Germinal center (tissue), 1 donor: ENCODE measurements at places on chromosomes 5 and 9.

DNA sequence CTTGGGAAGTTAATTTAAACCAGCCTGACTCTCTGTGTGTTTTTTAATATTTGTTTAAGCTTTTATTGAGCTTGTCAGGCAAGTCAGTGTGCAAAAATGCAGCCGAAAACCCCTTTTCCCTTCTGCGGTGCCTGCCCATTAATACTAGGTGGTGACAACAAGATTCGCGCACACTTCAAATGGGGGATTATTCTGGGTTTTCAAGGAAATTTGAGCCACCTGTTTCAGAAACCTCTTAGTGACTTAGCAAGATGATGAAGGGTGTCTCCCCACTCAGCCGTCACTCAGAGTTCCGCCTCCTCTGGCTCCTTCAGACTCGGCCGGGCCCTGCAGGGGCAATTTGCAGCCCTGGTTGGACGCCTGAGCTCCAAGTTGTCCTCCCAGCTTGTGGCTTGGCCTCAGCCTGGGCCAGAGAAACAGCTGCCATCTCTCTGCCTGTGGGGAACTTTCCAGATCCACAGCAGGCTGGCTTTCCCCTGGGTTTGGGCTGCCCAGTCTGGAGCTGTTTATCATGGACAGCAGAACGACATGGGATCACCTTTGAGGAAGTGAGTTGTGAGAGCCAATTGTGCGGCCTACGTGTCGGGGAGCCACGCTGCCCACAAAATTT, 75.9 kb downstream of the SPRY4 start:
- DNase-seq: no peak

GRCh38 chr9:20033511-20033910, 244.7 kb upstream of the SLC24A2 start:
- DNase-seq: no peak

DNA sequence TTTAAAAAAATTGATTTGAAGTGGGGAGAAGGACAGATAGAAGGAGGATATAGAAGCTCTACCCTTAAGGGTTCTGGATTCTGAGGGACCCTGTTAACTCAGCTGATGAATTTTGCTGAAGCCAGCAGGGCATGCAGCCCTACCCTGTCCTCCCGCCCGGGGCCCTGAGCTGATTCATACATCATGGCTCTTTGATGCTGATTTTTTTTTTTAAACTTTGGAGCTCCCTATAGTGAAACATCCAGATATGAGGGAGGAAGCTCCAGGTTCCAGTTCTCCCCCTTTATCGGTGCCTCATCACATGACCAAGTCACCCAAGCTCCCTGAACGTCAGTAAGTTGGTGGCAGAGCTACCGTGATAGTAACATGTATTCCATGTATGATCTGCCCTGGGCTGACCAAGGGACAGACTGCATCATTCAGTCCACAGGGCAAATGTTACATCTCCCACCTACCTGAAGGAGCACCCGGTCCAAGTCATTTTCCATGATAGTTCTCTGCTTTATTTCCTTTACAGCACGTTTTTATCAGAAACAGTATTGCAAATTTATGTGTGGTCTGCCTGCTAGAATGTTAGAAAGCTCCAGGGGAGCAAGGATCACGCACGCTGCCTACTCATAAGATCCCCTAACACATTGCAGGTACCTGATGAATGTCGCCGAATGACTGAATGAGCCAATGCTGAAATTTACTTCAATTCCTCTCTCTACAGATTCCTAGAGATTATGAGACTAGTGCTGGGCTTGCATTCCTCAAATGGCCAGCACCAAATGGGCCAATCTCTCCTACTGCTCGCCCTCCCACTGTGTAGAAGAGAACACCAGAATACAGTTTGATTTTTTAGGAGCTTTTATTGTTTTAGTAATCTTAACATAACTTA, 25.9 kb downstream of the SPARC start:
- DNase-seq: no peak

GRCh38 chr5:173676375-173676774, 59.9 kb upstream of the BOD1 start:
- no peak for DNase-seq

GRCh38 chr9:110257097-110257841, 962 bp upstream of the TXN start:
- no peak for DNase-seq

DNA sequence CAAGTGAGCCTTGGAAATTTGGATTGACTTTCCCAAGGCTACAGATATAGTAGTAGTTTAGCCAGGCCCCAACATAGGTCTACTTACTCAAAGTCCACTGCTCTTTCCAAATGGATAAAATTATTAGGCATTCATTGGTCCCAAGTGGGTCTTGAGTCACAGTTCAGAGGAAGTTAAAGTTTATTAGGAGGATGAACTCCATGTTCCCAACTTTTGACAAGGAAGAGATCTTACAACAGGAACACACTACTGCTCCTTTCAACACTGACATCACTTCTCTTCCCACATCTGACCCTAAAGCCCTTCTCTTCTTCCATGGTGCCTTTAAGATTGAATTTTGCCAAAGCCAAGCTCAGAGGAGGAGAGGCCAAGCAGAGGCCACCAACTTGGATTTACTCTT, 234.5 kb upstream of the TRIM32 start:
- no peak for DNase-seq

- no peak for DNase-seq
These were observed 31.1 kb upstream of the FRMD3 start for GRCh38 chr9:83569326-83569725.

DNA sequence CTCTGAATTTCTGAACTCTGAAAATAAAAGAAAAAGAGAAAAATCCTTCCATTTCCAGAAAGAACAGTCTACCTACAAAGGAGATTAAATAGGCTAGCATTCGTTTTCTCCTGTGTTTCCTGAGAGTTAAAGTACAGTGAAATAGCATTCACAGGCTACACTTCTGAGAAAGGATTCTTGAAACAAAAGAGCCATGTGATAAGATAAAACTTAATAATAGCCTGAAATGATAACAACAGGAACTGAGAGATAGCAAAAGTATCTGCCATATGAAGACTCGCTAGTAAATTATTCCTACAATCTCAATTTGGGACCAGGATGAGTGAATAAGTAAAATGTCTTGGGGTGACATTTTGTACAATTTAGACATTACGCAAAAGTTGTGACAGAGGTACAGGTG, 62.4 kb downstream of the FBN2 start:
- no peak for DNase-seq

DNA sequence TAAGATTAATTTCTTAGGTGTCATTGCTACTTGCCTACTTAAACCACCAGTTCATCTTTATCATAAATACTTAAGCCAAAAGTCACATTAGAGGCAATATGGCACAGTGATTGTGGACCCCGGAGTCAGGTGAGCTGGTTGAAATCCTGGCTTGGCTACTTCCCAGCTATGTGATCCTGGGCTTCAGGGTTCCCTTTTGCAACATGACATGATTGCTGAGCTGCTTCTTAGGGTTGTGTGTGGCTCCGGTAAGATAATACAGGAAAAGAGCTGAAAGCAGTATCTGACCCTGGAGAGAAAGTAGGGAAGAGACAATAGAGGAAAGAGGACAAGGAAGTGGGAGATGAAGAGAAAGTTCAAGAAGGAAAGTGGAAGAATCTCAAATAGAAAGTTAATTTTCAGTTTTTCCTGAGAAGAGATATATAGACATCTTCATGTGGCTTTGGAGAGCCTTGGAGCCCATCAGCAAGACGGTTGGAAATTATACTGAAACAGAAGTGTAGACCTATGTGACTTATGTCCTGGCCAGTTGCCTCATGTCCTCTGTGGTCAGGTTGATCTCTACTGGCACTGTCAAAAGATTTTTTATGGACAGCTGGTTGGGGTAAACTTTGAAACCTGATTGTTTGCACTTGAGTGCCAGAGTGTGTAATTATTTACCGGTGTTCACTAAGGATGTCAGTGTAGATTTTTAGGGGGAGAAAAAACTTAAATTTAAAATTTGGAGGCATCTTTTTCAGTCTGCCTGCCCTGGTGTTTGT, 93.2 kb downstream of the GHR start:
- DNase-seq: no peak

- no peak for DNase-seq
These were observed 94.6 kb downstream of the ALDH1A1 start for GRCh38 chr9:72858089-72858912.

- no peak for DNase-seq
These were observed 4.5 kb downstream of the SLC12A7 start for GRCh38 chr5:1107167-1108022.

- DNase-seq: no peak
These were observed 455.2 kb downstream of the DTWD2 start for GRCh38 chr5:118533156-118533555.

DNA sequence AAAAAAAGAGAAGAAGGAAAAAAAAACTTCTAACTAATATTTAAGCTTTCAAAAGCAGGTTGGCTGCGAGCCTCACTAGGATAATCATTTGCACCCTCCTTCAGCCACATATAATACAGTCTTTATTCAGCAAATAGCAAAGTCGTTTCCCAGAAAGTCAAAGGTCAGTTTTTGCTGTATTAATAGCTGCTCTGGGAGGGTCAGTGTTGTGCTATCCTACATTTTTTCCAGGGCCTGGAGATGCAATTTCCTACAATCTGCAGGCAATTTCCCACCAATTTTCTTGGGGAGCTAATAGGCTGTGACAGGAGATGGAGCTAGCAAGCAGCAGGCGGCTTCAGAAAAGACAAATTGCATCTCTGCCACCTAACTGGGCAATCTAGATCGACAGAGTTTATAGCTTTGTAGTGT, 136.8 kb downstream of the TLE1 start:
- DNase-seq: no peak

- no peak for DNase-seq
These were observed 28.9 kb upstream of the LPCAT1 start for GRCh38 chr5:1552521-1553255.

DNA sequence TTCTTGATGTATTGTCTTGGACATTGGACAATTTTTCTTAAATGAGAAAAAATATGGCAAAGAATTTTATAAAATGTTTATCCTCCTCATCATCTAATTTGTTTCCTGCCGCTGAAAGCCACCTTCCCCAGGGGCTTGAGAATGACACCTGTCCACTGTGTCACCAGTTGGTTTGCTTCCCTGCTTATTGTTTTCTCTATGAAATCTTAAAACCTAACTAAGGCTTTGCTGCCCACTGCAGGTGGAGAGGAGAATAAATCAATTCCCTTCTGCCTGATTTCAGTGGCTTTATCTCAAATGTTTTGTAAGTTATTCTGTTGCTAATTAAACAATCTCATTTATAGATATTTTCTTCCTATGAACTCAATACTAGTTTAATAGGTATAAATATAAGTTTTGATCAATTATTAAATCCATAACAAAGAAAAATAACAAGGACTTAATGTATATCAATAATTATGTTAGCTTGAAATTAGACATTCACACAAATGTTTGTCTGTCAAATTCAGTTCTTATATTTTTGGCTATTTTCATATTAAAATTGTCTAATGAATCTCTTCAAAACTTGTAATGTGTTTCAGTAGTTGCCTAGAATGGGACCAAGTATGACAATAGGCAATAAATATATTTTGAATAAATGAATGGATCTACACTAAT, 822.5 kb downstream of the PTPRD start:
- DNase-seq: peak; percentile 15

GRCh38 chr5:62315376-62316175, 9.6 kb downstream of the KIF2A start:
- no peak for DNase-seq

- no peak for DNase-seq
These were observed 111.5 kb downstream of the ICE1 start for GRCh38 chr5:5533927-5534326.

GRCh38 chr9:89078421-89078820, 87.2 kb downstream of the S1PR3 start:
- DNase-seq: no peak

DNA sequence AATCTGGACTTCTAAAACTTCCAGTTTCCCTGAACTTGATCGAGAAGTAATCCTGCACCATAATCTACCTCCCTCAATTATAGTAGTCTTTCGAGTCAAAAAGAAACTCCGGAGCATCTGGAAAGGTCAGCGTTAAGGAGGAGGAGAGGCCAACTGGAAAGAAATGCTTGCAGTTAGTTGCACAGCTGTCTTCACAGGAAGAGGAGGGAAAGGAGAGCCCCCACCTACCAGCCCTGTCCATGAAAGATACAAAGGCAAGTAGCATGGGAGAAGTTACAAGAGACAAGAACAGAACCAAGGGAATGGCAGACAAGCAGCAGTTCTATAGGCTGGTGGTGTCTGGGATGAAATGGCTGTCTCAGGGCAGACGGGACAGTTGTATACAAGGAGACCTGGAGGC, 170.6 kb downstream of the RAB3C start:
- DNase-seq: no peak

DNA sequence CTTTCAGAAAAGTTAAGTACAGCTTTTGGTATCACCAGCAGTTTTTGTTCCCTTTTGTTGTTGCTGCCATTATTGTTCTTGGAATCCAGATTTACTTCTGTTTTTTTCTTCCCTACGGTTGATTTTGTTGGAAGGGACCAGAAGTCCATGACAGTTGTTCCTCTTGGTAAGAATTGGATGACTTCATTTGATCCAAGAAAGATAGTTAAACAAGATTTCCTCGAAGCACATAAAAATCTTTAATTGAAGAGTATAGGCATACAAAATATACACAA, 65.4 kb downstream of the CDC42SE2 start:
- DNase-seq: no peak

GRCh38 chr5:143436871-143437270, 33.4 kb upstream of the NR3C1 start:
- DNase-seq: no peak
